ENCODE measurements at places on chromosomes 6 and 20.

DNA sequence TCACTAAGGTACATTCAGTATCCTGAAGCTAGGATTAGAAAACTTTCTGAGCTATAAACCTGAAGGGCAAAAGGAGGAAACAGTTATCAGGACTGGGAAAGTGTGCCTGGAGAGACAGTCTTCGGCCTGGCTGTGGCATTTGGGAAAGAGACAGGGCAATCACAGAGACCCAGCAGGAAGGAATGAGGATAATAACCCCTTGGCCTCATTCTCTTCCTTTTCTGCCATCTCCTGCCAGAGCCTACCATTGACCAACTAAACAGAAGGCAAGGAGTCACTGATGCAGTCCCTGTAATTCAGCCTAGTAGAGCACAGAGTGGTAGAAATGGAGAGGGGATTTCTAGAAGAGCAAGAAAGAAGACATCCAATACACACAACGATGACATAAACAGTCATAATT, 359.4 kb downstream of the HDGFL1 start:
- no peak for DNase-seq

- DNase-seq = peak; percentile 48
Observed at GRCh38 chr20:33667245-33667675, 517 bp downstream of the ACTL10 start.

DNA sequence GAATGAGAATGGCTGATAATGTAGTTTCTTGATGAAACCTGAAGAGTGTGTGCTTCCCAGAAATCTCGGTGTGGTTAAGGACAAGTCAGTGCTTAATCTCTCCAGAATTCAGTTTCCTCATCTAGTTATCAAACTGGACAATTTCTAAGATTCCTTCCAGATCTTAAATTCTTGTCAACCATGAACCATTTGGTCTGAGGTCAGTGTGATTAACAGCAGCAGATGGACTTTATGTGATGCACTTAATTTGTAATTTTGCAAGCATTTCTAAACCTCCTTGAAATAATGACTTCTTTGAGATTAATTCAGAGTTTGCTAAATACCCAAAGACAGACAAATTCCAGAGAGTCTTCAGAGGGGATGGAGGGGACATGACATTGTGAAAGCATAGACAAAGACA, 160.3 kb downstream of the KIF16B start:
- no peak for DNase-seq

DNA sequence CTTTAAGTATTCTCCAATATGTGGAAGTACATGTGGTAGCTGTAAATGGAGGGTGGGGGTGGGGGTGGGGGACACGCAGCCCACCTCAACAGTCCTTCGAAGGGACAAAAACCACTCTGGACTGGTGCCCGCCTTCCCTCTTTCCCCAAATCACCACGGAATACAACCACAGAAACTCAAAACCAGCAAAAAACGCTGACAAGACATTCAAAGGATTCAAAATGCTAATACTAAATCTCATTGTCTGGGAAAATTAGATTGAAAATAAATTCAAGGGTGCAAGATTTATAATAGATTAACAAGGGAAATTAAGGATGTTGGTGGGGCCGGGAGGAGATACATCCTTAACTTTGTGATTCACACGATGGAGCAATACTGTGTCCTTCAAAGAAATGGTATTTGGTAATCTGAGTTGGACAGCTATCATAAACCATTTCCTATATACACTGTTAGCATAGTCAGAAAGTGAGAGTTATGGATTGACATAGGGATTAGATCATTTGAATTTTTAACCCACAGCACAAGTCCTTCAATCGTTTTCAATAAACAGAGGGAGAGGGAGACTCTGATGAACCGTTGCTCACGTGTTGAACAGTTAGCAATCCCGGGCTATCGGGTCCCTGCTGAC, 766 bp upstream of the TBC1D22B start:
- DNase-seq = no peak

- DNase-seq = no peak
Observed at GRCh38 chr6:38784506-38785235, 69.6 kb downstream of the DNAH8 start.

DNA sequence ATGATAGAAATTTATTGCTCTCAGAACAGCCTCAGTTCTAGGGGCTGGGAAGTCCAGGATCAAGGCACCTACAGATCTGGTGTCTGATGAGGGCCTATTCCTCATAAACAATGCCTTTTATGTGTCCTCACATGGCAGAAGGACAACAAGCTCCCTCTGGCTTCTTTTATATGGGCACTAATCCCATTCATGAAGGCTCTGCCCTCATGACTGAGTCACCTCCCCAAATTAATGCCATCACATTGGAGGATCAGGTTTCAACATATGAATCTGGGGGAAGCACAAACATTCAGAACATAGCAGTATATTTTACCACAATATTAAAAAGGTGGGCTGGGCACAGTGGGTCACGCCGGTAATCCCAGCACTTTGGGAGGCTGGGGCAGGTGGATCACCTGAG, 58.5 kb upstream of the CCN6 start:
- no peak for DNase-seq

GRCh38 chr20:38550274-38550673, 30.7 kb upstream of the ADIG start:
- DNase-seq = no peak

DNA sequence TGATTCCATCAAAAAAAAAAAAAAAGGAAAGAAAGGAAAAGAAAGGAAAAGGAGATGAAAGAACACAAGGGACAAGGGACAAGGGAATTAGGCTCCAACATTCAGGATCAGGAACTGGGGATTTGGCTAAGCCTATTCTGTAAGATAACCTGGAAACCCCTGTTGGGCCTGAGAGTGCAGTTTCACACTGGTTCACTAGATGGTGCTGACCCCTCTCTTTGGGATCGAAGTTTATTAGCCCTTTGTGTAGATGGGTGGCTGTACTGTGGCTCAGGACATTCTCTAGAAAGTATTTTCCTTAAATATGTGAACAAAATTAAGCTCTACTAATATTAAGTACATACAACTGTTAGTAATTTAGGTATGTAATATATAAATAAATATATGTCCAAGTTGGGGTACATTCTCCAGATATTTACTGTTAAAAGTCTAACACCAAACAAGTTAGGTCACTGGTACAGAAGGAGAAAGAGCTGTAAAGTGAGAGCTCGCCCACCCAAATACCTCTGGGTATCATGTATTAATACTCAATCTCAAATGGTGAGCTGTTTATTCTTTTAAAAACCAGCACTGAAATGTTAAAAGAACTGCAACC, 6.3 kb downstream of the OR2A4 start:
- no peak for DNase-seq

DNA sequence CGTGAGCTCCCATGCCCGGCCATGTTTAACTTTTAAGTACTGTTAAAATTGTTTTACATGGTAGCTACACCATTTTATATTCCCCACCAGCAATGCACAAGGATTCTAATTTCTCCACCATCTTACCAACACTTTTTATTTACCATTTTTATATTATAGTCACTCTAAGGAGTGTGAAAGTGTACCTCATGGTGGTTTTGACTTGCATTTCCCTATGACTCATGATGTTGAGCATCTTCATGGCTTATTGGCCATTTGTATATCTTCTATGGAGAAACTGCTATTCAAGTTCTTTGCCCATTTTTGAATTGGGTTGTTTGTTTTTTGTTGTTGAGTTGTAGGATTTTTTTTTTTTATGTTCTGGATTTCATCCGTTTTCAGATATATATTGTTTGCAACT, 15.6 kb upstream of the BPHL start:
- DNase-seq = no peak

GRCh38 chr20:44017905-44018258, 103.2 kb downstream of the TOX2 start:
- DNase-seq = no peak

GRCh38 chr20:48791666-48792071, 36.1 kb downstream of the PREX1 start:
- DNase-seq = no peak

- peak; percentile 32 for DNase-seq
Observed at GRCh38 chr6:1607516-1608221, 2.0 kb upstream of the FOXC1 start.

DNA sequence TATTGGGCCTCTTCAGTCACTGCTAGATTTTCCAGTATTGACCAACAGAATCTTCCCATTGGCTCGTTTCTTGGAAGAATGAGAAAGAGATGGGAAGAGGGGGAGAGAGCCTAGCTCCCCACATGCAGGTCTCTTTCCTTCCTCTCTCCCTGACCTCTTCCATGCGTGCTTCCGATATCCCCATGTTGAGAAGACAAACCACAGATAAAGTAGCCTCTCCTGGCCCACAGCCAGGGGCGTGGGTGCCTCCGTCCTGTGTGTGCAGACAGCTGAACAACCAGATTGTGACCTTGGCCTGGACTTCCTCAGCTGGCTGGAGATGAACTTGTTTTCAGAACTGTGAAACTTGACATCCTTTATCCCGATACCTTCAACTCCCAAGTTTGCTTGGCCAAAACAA, 71.0 kb downstream of the EDN3 start:
- no peak for DNase-seq

- no peak for DNase-seq
Observed at GRCh38 chr6:15802466-15802865, 139.6 kb upstream of the DTNBP1 start.

DNA sequence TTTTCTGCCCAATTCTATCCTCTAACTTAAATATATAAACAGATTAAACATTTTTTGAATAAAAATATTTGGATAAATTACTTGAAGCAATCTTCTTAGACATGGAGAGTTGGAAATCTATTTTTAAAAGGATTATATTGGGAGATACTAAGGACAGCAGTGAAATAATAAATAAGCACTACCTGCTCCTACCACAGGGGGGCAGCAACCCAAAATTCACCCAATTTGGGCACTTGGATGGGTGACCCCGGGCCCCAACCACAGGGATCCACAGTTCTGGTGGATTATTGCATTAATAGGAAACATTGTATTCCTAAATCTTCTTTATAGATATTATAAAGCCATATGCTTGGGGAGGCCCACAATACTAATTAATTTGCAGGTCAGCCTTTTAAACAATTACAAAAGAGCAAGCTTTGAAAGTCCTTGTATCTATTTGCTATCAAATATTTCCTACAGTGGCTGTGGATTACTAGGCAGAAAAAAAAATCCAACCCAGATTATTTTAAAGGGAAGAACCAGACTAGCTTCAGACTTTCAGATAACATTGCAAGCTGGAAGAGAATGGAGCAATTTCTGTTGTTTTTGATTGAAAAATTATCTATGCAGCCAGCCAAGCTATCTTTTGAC, 66.4 kb upstream of the PDE10A start:
- DNase-seq = no peak

- DNase-seq = no peak
Observed at GRCh38 chr6:7228662-7229375, 84.2 kb downstream of the SSR1 start.

GRCh38 chr20:1860446-1860845, 34.8 kb upstream of the SIRPA start:
- no peak for DNase-seq

DNA sequence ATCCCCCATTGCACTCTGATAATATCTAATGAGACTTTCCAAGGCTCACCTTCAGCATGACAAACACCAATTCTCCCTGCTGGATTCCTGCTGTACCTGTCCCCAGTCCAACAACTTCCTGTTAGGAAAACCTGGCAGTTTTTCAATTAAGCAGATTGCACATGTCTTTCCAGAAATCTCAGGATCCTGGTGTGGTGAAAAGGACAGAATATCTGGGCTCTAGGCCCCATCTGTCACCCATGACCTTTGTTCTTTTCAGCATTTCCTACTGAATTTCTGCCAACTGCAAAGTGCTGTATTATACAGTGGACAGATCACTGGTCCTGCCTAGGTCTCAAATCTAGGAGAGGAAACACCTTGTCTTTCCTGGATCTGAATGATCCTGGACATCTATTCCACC, 27.7 kb upstream of the DTNBP1 start:
- no peak for DNase-seq

DNA sequence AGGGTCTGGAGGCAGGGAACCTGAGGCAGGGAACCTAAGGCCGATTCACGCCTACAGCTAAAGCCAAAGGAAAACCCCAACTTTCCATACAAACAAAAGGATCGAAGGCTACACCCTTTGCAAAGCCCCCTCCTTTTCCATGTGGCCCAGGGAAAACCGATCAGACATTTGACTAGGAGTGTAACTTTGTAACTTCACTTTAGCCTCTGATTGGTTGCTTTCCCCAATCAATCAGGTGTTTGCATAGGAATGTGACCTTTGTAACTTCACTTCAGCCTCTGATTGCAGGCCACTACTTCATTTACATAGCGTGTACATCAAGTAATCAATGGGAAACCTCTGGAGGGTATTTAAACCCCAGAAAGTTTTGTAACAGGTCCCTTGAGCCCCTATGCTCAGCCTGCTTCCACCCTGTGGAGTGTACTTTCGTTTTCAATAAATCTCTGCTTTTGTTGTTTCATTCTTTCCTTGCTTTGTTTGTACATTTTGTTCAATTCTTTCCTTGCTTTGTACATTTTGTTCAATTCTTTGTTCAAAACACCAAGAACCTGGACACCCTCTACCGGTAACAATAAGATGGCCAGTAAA, 43.3 kb downstream of the CHD6 start:
- no peak for DNase-seq
